ENCODE measurements at places on chromosomes 2 and 18.

- H3K4me1 ChIP-seq, result no peaks in the 10 kb centered on the region
- H3K36me3 ChIP-seq, result no peaks in the 10 kb centered on the region
- peaks cover 44% of the 10 kb centered on the region for H3K27me3 ChIP-seq
- DNase-seq, result no peak
- no peak overlapping the region for H3K4me3 ChIP-seq
- H3K27ac ChIP-seq, result no peak overlapping the region
Measured at GRCh38 chr2:120758181-120759144, 22.8 kb downstream of the GLI2 start.

GRCh38 chr2:106638043-106638442 lies 150.9 kb downstream of the CD8B2 start:
- no peak overlapping the region for H3K27ac ChIP-seq
- no peak for DNase-seq
- no peak overlapping the region for H3K4me3 ChIP-seq
- no peaks in the 10 kb centered on the region for H3K36me3 ChIP-seq

DNA sequence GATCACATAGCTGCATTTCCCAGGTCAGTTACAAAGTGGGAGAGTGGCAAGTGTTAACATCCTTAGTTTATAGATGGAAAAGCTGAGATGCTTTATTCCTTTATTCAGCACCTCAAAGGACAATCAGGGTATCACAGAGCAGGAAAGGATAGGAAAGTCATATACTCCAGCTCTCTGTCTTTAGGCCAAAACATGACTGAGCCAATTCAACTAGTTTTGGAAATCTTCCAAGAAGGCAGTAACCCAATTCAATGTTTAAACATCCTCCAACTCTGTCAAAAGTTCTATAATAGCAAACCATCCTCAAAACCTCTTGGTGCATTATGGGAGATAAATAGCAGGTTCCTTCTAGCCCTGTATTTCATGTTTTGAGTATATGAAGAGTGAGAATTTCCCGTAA lies 25.2 kb downstream of the CASP8 start:
- H3K36me3 ChIP-seq, result peaks cover 60% of the 10 kb centered on the region
- H3K27ac ChIP-seq, result peak overlapping the region; percentile 36
- no peaks in the 10 kb centered on the region for H3K27me3 ChIP-seq

GRCh38 chr2:220708366-220708765 lies 863.7 kb downstream of the EPHA4 start:
- H3K4me1 ChIP-seq, result no peaks in the 10 kb centered on the region
- no peak for DNase-seq
- peaks cover 34% of the 10 kb centered on the region for H3K27me3 ChIP-seq
- no peak overlapping the region for H3K27ac ChIP-seq
- no peak overlapping the region for H3K4me3 ChIP-seq

GRCh38 chr2:85737961-85738360 lies 15.8 kb upstream of the ATOH8 start:
- no peak for DNase-seq
- no peak overlapping the region for H3K27ac ChIP-seq
- H3K4me3 ChIP-seq, result no peak overlapping the region
- peaks cover 5% of the 10 kb centered on the region for H3K4me1 ChIP-seq
- H3K36me3 ChIP-seq, result no peaks in the 10 kb centered on the region

Measured in central memory CD8-positive, alpha-beta T cell (primary cell).